ENCODE measurements at places on chromosomes 16 and 17.
A peak's percentile ranks its signal among the peaks of the same experiment; 100 is the strongest.

GRCh38 chr17:59367657-59368045, 36.2 kb downstream of the YPEL2 start:
- no peak for DNase-seq

GRCh38 chr16:63067141-63067540, 1030.9 kb upstream of the CDH8 start:
- DNase-seq = no peak

- no peak for DNase-seq
Measured at GRCh38 chr17:9606453-9606852, 30.0 kb downstream of the CFAP52 start.

GRCh38 chr17:5468075-5468473, 708 bp downstream of the DHX33 start:
- no peak for DNase-seq

DNA sequence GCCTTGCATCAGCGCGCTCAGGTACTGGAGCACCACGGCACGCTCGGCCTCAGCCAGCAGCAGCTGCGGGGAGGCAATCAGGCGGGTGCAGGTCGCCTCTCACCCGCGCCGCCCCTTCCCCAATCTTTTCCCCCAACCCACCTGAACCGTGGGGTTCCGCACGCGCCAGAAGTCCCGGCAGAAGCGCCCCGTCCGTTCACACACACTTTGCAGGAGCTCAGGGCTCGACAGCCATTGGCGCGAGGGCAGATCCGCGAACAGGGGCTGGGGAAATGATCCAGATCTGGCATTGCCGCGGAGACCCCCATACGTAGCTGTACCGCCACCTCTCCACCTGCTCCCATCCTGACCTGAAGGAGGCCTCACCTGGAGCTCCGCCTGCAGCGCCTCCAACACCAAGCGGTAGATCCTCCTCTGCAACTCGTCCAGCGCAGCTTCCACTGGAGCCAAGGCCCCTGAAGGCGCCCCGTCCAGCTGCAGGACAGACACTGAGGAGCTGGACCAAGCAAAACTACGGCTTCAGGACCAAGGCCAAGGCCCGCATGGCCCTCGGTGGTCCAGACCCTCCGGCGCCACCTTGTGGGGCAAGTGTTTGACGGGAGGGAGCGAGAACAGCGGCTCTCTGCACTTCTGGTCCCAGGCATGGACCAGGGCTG, 1.4 kb upstream of the MATCAP1 start:
- DNase-seq = peak; percentile 82

DNA sequence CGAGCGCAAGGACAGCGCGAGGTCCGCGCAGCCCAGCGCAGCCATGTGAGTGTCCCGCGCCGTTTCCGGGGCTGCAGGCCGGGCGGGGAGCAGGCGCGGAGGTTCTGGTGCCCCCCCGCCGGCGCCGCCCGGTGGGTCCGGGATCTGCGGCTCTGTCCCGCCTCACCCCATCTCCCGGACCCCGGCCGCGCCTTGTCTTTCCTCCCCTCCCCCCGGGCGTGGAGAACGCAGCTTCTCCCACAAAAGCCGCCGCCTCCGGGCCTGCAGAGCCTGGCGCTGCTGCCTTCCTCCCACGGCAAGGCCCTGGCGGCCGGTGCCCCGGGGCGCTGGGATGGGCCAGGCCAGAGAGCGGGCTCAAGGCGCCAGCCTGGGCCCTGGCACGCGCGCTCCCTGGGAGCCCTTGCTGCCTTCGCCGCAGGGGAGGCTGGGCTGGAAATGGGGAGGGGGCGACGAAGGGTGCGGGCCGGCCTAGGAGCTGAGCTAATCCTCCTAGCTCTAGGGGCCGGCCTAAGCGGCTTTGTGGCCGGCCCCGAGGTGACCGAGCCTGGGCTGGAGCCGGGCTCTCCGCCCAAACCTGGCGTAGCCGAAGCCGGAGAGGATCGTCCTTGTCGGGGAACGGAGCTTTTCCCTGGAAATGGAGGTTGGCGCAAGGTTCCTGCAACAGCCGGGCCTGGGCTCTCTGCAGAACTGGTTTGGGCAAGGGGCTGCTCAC, 397 bp downstream of the RIPOR1 start:
- no peak for DNase-seq

GRCh38 chr16:87636050-87636684, 33.9 kb downstream of the JPH3 start:
- DNase-seq = peak; percentile 90

DNA sequence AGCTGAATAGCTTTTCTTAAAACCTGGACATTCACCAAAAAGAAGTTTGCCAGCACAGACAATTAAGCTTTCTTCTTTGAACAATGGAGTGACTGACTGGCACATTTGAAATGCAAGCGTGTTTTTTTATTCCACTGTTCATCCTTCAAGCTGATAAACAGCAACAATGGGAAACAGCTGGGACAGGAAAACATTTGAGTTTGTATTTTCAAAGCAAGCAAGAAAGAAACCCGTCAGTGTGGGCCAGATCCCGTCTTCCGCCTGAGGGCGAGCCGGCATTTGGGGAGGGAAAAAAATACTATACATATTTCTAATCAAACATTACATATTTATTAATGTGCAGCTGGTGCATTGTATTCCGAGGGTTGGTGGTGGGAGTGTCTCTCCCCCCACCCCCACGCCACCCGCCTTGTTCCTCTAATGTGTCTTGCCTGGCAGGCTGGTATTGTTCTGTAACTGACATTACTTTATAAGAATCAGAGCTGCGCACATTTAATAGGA, 94.3 kb downstream of the CYLD start:
- peak; percentile 1 for DNase-seq

DNA sequence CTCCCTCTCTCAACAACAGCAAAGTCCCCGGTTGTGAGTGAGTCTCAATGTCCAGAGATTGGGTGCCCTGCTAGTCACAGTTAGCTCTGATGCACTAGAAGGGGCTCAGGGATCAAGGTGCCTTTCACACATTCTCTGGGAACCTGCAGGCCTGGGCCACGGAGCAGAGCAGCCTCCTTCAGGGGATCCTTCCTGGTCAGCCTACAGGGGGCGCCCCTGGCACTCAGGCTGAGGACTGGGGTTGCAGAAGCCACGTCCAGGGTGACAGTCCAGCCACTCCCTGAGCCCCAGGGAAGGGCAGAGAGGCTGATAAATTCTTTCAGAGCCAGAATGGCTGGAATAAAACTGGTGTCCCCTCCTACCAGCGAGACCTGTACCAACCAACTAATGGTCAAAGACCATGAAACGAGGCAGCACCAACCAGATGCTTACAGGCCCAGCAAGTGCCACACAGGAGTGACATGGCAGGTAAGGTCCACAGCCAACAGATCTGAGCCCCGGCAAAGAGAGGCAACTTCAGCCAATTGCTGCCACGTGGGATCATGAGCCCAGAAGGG, 43.5 kb downstream of the ST3GAL2 start:
- DNase-seq = no peak

- DNase-seq = no peak
Measured at GRCh38 chr16:56956756-56957155, 5.0 kb upstream of the CETP start.

- no peak for DNase-seq
Measured at GRCh38 chr17:27551701-27552248, 79.2 kb upstream of the LGALS9 start.

- peak; percentile 30 for DNase-seq
Measured at GRCh38 chr17:7632492-7632894, 2.6 kb downstream of the SHBG start.

DNA sequence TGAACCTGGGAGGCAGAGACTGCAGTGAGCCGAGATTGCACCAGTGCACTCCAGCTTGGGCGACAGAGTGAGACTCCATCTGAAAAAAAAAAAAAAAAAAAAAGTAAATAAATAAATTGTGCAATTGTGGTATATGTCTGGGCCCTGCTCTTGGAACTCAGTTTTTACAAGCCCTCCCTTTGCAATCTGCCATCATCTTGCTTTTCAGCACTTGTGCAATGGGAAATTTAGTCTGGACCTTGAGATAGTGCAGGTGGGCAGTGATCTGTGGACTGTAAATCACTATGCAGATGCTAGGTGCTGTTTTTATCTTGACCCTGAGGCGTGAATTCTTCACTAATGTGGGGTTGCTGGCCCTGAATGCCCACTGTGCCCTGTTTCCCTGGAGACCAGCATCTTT, 6.5 kb upstream of the RAP1GAP2 start:
- no peak for DNase-seq

DNA sequence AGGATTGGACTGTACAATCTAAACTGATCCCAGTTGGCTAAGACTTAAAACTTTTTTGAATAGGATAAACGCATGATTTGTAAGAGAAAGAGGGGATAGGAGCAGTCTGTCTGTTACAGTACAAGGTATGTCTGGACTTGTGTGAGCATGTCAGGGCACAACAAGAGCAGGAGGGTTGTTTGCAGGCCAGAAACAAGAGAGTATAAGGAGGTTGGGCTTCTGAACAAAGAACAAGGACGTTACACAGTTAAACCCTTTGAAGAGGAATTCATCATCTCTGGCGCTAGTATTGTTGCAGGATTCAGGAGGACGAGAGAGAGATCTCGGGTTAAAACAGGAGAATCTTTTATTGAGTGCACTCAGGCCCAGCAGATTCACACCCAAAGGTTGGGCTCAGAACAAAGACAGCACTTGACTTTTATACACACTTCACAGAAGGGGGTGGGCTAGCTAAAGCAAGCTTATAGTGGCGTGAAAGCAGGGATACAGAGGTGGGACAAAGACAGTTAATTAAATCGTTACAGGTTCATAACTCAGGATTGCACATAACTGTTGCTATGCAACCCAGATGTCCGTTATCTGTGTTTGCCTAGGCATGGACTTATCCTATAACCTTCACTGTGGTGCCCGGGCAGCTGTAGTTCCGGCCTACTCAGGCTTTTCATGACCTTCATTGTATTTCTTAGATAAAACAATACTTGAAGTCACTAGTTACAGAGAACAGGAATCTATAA, 34.3 kb downstream of the SEC14L1 start:
- no peak for DNase-seq

GRCh38 chr16:880471-881171, 80.1 kb upstream of the GNG13 start:
- DNase-seq = no peak

GRCh38 chr17:49872754-49873377, 25.0 kb upstream of the TAC4 start:
- DNase-seq = no peak

- DNase-seq = no peak
Measured at GRCh38 chr16:20883554-20884239, 16.5 kb downstream of the DCUN1D3 start.

GRCh38 chr16:74596586-74596985, 10.3 kb downstream of the GLG1 start:
- no peak for DNase-seq

DNA sequence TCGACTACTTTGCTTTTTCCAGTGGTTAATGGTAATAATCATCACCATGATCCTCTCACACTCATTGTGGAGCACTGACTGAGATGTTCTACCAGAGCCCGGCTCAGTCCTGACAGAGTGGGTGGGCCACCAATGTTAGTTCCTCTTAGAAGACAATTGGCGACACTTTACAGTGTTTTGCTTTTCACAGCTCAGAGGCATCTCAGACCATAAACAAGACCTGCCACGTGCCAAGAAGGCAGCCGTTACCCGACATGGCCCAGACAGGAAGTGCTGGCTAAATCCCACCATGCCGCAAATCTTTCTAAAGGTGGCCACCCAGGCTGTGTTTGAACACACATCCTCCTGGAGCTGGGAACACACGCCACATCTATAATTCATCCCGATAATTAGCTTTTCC, 103.7 kb downstream of the XYLT1 start:
- no peak for DNase-seq

GRCh38 chr17:34354637-34355036, 1.6 kb upstream of the CCL13 start:
- DNase-seq = no peak

GRCh38 chr17:50426814-50427787, 1.1 kb downstream of the ACSF2 start:
- no peak for DNase-seq

- DNase-seq = no peak
Measured at GRCh38 chr17:48545539-48545938, 630 bp upstream of the HOXB2 start.

GRCh38 chr17:19304209-19304608, 58.3 kb downstream of the B9D1 start:
- DNase-seq = no peak

GRCh38 chr17:63644846-63645245, 22.6 kb downstream of the MAP3K3 start:
- DNase-seq = no peak

DNA sequence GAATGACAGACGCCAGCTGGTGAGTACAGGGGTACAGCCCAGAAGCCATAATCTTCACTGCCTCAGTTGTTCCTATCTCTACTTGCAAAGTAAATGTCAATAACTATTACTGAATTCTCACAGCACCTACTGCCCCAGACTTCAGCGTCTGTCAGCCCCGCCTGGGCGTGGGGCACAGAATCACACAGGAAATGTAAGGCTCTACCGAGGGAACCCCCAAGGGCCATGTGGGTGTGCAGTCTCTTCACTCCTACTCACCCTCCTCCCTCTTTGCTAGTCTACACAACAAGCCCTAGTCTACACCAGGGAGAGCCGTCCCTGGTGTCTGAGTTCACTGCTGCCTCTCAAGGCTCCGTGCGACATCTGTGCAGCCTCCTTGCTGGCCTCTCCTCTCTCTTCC, 4.5 kb downstream of the NPTX1 start:
- no peak for DNase-seq

DNA sequence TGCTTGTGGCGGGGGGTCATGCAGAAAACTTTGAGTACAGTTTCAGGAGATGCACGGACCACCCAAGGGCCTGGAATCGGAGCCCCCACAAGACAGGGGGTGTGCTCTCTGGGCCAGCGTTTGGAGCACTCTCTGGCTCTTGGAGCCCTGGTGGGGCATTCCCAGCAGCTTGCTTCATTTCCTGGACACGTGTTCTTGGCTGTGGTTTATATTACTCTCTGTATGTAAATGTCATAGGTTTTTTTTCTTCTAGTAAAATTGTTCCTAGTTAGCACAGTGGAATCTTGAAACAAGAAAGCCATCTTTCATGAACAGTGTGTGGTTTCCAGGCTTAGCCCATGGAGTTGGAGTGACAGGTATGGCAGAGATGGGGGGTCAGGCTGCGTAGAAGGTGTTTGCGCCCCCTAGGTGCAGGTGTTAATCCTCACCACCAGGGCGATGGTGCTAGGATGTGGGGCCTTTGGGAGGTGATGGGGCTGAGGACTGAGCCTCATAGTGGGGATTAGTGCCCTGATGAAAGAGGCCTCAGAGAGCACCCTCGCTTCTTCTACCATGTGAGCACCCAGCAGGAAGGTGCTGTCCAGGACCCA, 79.8 kb downstream of the JPH3 start:
- no peak for DNase-seq

DNA sequence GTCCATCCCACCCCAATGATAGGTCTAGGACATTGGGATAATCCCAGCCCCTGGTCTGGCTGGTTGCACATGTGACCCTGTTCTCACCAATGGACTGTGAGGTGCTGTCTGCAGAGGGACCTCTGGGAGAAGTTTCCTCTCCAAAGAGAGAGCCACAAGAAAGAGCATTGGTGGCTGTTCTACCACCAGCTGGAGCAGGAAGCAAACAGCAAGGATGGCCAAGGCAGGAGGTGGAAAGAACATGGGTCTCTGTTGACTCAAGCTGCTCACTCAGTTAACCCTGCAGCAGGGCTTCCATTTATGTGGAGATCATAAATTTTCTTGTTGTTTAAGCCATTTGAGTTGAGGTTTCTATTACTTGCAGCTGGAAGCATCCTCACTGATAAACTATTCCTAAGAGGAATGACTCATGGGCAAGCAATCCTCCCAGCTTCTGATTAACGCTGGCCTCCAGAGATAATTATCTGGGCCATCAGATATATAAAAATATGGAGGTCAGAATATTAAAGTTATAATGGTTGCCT, 52.6 kb downstream of the CYB5B start:
- DNase-seq = no peak

- DNase-seq = peak; percentile 96
Measured at GRCh38 chr17:34673516-34673915, 94.1 kb downstream of the TMEM132E start.
